ENCODE measurements at places on chromosomes 6 and 20.

GRCh38 chr6:149137594-149137993 lies 179.9 kb upstream of the TAB2 start:
- no peak for DNase-seq

DNA sequence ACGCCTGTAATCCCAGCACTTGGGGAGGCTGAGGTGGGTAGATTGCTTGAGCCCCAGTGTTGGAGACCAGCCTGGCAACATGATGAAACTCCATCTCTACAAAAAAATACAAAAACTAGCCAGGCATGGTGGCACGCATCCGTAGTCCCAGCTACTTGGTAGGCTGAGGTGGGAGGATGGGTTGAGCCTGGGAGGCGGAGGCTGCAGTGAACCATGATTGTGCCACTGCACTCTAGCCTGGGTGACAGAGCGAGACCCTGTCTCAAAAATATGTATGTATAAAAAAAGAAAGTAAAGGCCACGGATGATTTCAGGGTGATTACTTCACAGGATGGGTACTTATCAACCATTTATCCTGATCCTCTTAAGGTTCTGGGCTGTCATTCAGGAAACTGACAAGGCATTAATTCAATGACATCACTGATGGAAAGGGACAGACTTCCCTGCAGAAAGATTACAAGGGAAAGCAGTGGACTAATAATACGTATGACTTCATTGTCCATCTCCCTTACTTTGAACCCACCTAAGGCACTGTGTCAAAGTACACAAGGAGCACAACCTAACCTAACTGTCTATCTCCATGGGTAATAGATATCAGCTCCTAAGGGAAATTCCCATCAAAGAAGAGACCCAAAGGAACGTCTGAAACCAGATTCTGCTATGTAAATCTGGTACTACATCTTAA lies 61.2 kb downstream of the ZMYND8 start:
- DNase-seq, result no peak

DNA sequence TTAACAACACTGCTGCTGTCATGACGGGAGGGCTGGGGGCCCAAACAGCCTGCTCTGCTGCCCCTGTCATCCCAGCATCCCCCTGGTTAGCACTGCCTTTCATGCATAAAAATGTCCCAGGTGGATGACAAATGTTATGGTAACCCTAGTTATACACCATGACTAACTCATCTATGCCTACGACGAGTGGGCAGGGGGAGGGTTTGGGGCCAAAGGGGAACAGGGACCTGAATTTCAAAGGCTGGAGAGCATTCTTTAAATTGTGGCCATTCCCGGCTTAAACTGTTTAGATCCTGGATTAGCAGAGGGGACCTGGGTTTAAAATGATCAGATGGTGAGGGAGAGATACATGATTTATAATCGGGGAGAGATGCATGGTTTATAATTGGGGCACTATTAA lies 24.4 kb downstream of the GNAS-AS1 start:
- DNase-seq, result no peak

DNA sequence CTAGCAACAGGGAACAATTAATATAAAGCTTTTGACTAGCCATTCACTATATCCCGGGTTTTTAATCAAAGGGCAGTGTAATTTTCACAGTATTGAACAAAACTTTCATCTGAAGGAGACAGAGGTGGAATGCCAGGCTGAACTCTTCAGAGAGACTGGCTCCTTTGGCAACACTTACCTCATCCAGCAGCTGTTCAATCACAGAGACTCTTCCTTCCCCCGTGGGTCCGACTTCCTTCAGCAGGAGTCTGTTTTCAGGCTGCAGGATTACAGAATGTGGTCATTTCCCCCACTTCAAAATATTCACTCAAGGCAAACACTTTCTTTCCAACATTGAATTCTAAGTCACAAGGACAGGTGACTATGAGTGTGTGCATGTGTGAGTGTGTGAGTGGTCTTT lies 76.6 kb downstream of the DZANK1 start:
- DNase-seq, result no peak

GRCh38 chr20:9498322-9498721 lies 16.1 kb upstream of the LAMP5 start:
- DNase-seq, result no peak

GRCh38 chr20:62123450-62124118 lies 1.3 kb downstream of the LSM14B start:
- no peak for DNase-seq

DNA sequence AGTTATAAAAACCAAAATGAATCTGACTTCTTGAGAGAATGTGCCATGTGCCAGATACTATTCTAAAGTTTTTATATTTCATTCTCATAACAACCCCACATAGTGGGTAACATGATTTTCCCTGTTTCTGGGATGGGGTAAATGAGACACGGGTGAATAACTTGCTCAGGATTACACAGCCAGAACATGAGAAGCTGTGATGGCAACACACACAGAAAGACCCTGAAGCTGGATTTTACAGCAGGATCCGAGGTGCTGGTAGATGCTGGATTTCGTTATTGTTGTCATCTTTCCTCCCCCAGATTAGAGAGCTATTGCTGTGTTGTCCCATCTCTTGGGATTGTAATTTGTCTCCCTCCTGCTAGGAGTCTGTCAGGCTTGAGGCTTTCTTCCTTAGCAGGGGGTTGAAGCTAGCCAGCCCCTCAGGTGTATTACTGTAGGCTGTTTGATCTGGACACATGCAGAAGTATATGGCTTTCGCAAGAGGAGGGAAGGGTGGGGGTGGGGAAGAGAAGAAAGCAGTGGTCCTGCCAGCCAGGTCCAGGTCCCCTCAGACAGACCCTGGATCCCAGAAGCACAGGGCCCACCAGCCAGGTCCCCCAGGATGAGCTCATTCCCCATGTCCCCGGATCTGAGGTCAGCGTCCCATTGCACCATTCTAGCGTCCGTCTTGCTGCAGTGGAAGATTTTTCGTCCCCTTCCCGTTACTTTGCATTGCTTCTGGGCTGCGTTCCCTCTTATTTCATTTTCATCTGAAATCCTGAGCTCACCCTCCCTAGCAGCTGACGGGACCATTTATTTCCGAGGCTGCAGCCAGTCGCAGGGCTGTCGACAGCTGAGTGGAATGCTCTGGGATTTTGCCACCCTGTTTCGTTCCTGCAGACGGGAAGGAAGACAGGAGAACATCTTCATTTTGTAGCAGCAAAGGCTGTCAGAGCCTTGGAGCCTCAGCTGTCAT lies 7.3 kb upstream of the KCNG1 start:
- no peak for DNase-seq

DNA sequence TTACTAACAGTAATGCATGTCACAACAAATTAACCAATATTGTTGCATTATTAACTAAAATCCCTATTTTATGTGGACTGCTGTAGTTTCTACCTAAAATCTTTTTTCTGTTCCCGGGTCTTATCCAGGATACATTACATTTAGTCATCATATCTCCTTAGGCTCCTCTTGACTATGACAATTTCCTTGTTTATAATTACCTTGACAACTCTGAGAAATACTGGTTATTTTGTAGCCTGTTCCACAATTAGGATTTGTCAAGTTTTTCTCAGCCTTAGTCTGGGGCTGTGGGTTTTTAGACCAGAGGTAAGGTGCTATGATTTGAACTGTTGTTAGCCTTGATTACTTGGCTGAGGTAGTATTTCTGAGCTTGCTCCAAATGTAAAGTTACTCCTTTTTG lies 3.7 kb downstream of the FBXO5 start:
- DNase-seq, result no peak

- DNase-seq, result no peak
Observed at GRCh38 chr20:19338960-19339359, 126.5 kb downstream of the SLC24A3 start.

GRCh38 chr20:41011551-41012067 lies 17.0 kb upstream of the TOP1 start:
- no peak for DNase-seq

DNA sequence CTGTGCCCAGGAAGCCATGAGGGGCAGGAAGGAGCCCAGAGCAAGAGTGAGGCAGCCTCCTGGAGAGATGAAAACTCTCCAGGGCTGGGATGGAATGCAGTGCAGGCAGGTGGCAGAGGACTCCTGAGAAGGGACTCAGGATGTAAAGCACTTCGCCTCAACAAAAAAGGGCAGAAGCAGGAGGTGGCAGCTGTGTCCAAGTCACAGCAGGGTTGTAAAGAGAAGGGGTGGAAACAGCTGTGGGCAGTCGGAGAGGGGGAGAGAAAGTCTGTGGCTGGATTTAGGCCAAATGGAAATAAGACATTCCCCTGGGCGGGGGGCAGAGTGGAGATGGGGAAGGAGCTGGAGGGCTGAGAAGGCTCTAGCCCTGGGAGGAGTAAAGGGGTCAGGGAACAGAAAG lies 34.9 kb downstream of the CYP21A2 start:
- DNase-seq, result no peak

DNA sequence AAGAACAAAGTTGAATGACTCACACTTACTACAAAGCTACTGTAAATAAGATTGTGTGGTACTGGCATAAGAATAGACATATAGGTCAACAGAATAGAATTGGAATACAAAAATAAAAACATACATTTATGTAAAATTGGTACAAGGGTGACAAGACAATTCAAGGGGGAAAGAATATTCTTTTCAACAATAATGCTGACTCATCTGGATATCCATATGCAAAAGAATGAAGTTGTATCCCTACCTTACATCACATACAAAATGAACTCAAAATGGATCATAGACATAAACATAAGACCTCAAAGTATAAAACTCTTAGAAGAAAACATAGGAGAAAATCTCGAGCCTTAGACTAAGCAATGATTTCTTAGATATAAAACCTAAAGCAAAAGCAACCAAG lies 50.9 kb downstream of the TRMT6 start:
- no peak for DNase-seq

- no peak for DNase-seq
Observed at GRCh38 chr6:134934793-134935485, 15.0 kb downstream of the ALDH8A1 start.

DNA sequence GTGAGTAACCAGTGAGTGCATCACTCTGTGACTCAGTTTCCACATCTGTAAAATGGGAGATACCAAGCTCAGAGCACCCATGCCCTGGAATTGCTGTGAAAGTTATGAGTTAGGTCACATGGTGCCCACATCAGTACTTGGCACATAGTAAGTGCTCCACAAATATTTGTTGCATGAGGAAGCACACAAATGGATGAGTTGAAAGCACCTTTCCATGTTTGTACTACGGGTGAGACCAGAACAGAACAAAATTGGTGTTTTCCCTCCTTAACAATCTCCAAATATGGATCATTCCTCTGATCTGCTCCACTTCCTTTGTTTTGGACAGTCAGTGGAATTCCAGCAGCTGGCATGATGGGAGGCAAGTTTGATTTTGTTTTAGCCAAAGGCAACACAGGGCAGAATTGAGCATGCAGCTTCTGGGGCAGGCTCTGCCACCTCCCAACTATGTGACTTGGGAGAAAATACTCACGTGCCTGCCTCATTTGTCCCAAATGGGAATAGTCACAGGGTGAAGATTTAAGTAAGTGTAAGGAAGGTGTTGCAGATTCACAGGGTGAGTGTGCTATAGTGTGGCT lies 503.7 kb upstream of the SULF2 start:
- no peak for DNase-seq

- DNase-seq, result no peak
Observed at GRCh38 chr20:43833511-43834395, 80.9 kb upstream of the TOX2 start.

- no peak for DNase-seq
Observed at GRCh38 chr6:75933387-75933975, 139.0 kb downstream of the IMPG1 start.

DNA sequence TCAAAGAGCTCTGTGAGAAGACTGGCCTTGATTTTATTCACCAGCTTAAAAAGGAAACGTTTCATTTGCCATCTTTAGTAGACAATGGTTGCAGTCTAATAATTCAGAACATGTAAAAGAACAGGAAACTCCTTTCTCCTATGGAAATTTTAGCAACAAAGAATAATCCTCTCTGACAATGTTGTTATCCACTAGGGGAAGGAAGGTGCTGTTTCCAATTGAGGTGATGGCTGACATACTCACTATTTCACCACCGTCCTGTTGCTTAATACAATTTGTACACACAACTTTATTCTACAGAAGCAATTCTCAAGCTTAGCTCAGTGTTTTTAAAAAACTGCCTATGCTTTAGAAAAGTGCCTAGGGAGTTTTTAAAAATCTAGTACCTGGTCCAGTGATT lies 192.7 kb downstream of the ARHGAP18 start:
- DNase-seq, result no peak

GRCh38 chr20:37596168-37596567 lies 68.5 kb upstream of the BLCAP start:
- DNase-seq, result no peak

DNA sequence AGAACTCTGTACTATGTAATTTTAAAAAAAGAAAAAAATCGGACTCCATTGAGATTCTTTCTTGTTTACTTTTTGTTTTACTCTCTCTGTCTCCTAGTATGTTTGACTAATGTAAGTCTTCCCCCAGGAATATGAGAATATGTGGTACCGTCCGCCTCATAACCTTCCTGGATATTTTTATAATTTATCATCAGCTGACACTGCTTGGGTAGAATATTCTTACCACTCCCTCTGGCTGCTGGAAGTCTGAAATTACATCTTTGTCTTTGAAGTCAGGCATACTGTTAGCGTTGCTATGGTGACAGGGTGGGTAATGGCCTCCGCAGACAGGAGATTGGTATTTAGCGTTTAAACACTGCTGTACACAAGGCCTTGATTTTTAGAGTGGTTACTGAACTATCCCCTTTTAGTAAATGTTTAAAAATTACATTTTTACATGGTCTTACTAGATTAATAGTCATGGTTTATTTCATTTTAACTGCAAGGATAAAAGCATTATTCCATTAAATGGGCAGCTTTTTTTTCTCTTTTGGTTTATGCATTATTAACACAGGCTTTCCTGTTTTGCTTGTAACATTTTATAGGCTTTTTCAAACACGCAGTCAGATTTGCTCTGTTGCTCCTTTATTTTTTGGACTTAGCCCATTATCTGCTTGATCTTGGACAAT lies 176.4 kb downstream of the ARID1B start:
- DNase-seq, result no peak

DNA sequence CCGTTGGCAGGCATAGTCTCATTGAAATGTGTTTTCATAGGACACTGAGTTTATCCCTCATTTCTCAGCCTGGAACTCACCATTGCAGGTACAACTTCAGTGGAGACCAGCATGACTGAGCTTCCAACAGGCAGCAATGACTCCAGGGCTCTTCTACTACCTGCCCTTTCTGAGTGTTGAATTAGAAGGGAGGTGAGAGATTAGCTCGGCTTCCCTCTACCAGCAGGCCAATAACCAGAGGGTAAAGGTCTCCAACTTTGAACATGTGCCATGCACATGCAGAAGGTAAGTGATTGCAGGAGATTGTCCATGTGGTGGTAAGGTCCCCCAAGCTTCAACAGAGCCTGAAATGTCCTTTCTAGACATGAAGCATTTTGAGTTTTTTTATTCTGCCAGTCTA lies 233.8 kb upstream of the SUPT3H start:
- DNase-seq, result no peak

Data from cerebellar nuclear complex (tissue), 1 donor.